ENCODE measurements at places on chromosomes 3 and 15.

GRCh38 chr3:28994161-28994905 is 286.5 kb upstream of the RBMS3 start:
- no peak for DNase-seq

- no peak for DNase-seq
Observed at GRCh38 chr15:66016199-66016598, 146.9 kb downstream of the RAB11A start.

- DNase-seq, result peak; percentile 79
Observed at GRCh38 chr3:14791343-14791945, 27.3 kb upstream of the FGD5 start.

GRCh38 chr3:150494411-150494977 is 51.8 kb downstream of the SERP1 start:
- no peak for DNase-seq

- peak; percentile 46 for DNase-seq
Observed at GRCh38 chr3:52532838-52533622, 627 bp downstream of the NT5DC2 start.

- DNase-seq, result no peak
Observed at GRCh38 chr3:9194509-9195184, 54.8 kb downstream of the SRGAP3 start.

GRCh38 chr3:46845860-46846623 is 17.2 kb downstream of the MYL3 start:
- peak; percentile 68 for DNase-seq

- DNase-seq, result no peak
Observed at GRCh38 chr15:65102912-65103311, 12.1 kb downstream of the UBAP1L start.

- DNase-seq, result no peak
Observed at GRCh38 chr15:58399739-58400138, 32.1 kb upstream of the LIPC start.

GRCh38 chr15:57591237-57591821 is 375 bp upstream of the MYZAP start:
- no peak for DNase-seq

DNA sequence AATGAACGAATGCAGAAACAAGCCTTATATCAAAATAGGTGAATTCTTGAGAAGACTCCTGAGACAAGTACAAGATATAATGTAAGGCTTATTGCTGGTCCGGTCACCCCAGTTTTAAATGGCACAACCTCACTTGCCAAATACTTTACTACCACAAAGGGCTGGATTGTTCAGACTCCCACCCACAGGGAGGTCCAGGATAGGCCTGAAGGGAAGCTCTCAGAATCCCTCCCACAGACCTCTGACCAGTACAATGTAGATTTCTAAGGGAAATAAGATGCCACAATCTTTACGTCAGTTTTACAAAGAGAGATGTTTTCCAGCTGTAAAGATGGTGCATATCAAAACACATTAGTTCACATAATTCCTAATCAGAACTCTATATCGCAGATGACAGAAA is 577.7 kb upstream of the ADAMTS9 start:
- no peak for DNase-seq

- no peak for DNase-seq
Observed at GRCh38 chr3:123412811-123413604, 35.9 kb downstream of the ADCY5 start.

GRCh38 chr15:41010345-41010744 is 57.1 kb downstream of the CHAC1 start:
- no peak for DNase-seq

GRCh38 chr3:126147147-126147931 is 33.0 kb downstream of the ALDH1L1 start:
- no peak for DNase-seq

GRCh38 chr3:189071446-189071845 is 100.3 kb upstream of the TPRG1 start:
- DNase-seq, result no peak

DNA sequence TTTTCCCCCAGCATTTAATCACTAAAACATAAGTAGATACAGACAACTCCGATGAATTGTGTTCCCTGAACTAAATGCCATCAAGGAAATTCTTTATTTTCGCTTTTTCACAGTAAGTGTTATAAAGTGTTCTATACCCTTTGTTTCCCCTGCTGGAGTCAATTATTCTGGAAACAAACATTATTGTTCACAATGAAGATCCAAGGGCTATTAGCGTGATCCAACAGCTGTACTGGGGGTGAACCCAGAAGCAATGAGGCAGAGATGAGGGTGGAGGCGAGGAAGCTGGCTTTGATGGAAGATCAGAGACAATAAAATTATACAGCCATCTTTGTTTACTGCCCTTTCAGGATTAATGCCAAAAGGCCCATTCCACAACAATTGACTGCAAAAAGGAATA is 250.3 kb upstream of the IGF1R start:
- no peak for DNase-seq

DNA sequence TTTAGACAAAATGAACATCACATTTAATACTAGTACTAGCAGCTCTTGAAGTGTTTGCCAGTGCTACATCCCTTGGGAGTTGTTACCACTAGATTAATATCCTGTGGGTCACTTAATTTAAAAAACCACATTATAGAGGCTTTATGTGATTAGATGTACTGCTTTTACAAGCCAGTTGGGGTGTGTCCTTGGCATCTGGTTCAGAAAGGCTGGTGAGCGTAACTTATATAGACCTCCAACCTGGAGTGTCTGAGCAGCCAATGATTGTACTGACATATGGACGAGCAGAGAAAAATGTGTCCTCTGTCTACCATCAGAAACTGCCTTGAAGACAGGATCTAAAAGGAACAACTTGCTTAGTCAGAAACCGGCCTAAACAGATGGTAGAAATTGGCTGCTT is 306.2 kb upstream of the ATP11B start:
- DNase-seq, result no peak

- DNase-seq, result no peak
Observed at GRCh38 chr3:144039661-144040060, 68.0 kb downstream of the DIPK2A start.

GRCh38 chr3:119731560-119732343 is 28.9 kb downstream of the CFAP91 start:
- no peak for DNase-seq

GRCh38 chr3:120435621-120436020 is 15.2 kb downstream of the FSTL1 start:
- no peak for DNase-seq
